ENCODE measurements at places on chromosomes 12 and 14.

DNA sequence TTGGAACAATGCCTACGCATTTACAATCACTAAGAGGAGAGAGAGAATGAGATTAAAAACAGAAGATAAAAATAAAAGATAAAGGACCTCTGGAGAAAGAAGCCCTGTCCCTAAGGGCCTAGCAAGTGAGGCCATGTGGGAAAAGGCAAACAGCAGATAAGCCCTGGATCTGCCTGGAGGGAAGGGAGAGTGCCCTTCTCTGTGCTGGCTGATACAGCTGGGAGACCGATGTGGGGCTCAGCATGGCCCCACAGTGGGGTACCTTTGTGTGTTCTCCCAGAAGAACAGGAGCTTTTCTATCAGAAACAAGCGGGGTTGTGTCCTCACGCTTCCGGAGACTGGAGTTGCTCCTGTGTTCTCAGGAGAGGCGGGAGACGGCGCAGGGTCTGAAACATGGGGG is 59.9 kb downstream of the TMCC3 start:
- DNase-seq, result no peak

DNA sequence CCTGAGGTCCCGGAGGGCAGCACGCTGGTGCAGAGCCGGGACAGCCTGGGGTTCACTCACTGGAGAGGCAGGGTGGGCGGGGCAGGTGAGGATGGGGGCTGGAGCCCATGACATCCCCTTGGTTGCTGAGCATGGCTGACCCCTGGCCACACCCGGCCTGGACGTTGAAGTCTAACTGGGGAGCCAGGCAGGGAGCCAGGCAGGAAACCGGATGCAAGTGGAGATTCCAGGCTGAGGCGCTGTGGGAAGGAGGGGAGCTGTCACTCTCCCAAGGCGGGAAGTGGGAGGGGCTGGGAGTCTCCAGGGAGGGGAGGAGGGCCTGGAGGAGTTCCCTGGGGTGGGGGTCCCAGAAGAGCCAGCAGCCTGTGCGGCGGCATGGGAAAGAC is 7.7 kb upstream of the INF2 start:
- DNase-seq, result no peak

DNA sequence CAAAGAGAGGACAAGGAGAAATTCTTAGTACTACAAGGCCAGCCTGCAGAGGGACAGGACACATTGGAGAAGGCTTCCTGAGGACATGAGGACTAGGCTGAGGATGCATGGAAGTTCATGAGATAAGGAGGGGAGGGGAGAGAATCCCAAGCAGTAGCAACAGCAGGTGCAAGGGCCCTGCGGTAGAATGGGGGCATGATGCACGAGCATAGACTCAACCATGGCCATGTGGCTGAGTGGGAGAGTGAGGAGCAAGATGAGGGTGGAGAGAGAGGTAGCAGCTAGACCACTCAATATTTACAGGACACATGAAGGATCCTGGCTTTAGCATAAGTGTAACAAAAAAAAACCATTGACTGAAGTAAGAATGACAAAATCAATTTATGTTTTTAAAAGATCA is 128.1 kb downstream of the PPM1H start:
- DNase-seq, result no peak

DNA sequence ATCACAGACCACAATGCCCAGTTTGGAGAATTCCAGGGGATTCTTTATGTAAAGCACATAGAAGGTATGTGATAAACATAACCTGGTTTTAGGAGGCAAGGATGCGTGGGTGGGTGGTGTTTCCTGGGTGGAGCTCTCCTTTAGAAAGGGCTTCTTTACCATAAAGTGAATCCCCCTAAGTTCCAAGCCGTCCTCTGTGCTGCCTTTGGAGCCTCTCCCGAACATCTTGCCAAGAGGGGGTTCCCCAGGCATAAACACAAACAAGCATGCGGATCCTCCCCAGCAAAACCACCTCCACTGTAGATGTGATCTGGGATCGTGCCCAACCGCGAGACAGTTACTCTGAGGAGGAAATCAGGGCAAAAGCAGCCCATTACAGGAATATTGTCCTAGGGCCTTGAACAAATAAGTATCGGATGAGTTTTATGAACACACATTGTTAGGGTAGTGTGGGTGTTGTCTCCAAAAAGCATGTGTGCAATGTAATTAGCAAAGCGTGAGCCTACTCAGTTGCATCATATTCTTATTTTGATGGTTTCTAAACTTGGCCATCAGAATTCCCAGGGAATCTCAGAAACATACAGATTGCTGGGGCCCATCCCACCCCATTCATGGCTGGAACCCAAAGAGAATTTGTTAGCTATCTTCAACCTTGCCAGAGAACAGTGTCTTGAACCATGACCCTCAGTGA is 48.8 kb upstream of the CORO1C start:
- DNase-seq, result no peak

GRCh38 chr14:43360239-43360638 is 1146.8 kb downstream of the FSCB start:
- DNase-seq, result no peak

DNA sequence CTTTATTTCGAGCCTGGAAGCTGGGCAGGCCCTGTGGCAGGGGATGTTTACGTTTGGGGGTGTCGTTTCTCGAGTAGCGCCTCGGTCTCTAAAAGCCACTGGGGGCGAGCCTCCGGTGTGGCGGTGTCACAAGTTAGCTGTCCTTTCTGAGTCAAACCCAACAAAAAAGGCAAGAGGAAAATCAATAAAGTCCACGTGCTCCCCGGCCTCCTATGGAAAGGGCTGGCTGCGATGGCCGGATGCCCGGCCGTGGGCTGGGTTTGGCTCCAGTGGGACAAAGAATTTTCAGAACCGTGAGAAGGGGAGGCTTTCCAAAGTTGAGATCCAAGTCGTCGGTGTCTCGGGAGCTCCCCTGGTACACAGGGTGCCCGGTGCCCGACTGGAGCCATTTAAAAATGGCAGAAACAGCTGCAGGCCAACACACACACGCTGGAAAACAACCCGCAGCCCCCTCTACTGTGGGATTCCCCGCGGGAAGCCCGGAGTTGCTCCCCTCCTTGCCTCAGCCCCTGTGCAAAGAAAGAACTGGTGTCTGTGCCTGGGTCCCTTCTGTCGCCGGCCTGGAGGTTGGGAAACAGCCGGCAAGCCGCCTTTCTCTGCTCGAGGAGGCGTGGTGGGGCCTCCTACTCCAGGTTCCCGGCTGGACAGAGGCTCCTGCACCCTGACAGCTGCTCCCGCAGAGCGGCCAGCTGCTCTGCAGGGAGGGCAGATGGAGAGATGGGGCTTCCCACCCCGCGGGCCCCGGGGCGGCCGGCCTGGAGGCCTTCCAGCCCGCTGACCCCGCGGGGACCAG is 1.9 kb downstream of the BCL7A start:
- DNase-seq, result no peak

DNA sequence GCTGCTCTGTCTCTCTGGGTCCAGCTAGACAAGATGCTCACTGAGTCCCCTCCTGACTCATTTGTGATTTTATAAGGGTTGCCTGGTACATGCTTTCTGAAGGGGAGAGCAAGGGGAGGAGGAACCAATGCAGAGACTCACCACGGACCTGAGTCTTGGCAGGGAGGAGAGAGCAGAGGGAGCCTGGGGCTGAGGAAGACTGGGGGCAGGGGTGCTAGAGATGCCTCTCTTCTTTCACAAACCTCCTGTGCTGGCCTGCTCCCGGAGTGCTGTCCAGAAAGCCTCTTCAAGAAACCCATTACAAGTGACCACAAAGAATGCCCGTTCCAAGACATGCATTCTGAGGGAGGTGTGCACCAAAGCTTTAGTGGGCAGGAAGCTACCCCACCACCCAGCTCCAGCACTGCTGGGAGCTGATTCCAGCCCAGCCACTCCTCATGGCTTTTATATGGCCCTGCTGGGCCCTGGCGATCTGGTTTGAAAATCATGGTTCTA is 33.1 kb upstream of the DICER1 start:
- no peak for DNase-seq

GRCh38 chr12:95774311-95775045 is 16.1 kb downstream of the NTN4 start:
- no peak for DNase-seq

GRCh38 chr12:127785986-127786590 is 480.9 kb upstream of the TMEM132C start:
- no peak for DNase-seq

- DNase-seq, result no peak
Observed at GRCh38 chr14:21352587-21352986, 31.2 kb downstream of the SUPT16H start.

DNA sequence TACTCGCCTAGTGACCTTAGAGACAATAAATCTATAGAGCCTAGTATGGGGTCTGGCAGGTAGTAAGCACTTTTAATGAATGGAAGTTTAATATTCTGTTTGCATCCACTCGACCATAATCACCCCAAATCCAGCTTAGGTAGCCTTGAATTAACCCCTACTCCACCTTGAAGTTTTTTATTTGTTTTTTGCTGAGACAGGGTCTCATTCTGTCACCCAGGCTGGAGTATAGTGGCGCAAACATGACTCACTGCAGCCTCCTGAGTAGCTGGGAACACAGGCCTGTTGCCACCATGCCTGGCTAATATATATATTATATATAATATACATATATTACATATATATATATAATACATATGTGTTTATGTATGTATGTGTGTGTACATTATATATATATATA is 38.8 kb downstream of the MDM2 start:
- DNase-seq, result no peak

DNA sequence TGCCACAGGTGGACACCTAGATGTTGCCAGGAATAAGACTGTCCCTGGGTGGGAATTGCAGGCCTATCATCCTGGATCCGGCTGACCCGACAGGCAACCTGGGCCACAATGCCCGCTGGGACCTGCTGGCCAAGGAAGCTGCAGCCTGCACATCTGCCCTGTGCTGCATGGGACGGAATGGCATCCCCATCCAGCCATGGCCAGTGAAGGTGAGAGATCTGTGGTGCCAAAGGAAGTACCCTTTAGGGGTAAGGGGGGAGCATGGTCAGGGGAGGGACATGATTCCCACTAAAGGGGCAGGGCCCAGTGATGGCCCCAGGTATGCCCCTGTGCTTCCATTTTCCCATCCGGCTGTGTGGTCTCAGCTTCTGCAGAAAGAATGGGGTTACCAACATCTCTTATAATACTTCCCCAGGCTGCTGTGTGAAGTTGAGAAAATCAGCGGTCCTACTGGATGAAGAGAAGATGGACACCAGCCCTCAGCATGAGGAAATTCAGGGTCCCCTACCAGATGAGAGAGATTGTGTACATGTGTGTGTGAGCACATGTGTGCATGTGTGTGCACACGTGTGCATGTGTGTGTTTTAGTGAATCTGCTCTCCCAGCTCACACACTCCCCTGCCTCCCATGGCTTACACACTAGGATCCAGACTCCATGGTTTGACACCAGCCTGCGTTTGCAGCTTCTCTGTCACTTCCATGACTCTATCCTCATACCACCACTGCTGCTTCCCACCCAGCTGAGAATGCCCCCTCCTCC is 8.6 kb upstream of the OAS2 start:
- DNase-seq, result no peak

DNA sequence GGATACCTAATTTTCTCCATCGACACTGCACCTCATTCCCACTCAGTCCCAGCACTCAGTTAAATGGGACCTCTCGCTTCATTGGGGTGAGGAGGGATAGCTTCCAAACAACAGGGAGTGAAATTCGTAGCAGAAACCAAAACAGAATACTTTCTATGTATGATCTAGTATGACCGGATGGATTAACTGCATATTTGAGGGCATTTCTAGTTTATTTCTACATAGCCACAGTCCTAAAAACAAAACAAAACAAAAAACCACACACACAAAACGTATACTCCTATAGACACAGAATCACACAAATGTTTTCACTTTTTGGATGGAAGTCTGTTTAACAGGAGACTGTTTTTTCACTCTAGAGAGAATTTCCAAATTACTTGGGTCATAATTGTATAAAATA is 307.5 kb upstream of the FKBP4 start:
- DNase-seq, result no peak

DNA sequence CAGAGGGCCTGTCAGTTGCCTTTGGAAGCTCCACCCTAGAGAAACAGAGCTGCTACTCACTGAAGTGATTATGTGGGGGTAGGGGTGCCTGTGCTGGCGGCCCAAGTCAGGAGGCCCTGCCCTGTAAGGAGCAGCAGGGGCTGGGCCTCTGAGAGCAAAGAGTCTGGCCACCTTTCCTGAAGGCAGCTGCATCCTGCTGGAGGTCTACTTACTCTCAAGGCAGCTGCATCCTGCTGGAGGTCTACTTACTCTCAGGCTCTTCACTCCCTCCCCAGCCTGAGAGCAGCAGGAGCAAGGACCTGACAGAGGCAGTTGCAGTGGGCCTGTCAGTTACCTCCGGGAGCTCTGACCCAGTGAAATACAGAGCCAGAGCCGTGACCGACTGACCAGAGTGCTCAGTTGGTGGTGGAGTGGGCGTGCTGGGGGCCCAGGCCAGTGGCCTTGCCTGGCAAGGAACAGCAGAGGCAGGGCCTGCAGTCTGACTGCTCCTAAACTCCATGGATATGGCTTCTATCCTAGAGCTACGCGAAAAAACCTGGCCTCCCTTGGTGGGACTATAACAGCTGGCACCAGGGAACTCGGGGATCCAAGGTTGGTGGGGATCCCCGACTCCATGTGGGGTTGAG is 32.3 kb downstream of the RAD51B start:
- no peak for DNase-seq

- no peak for DNase-seq
Observed at GRCh38 chr14:104130974-104131651, 7.3 kb upstream of the KIF26A start.

GRCh38 chr12:110111476-110112334 is 12.5 kb upstream of the IFT81 start:
- DNase-seq, result no peak

DNA sequence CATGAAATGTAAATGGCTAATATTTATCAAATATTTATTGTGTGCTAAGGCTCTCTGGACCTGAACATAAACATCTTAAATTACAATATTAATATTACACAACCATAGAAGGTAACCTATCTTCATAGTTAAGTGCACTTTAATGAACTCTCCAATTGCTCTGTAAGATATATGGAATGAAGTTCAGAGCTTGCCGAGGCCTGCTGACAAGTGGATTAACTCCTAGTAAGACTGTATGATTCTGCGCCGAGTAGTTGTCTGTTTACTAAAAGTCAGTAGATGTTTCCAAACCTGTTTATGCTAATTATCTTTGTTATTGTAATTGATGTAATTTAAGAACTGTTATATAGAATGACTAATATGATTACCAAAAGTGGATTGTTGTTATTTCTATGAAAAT is 77.2 kb downstream of the PTPRR start:
- DNase-seq, result no peak

GRCh38 chr12:83065562-83065961 is 378.9 kb downstream of the TMTC2 start:
- no peak for DNase-seq

DNA sequence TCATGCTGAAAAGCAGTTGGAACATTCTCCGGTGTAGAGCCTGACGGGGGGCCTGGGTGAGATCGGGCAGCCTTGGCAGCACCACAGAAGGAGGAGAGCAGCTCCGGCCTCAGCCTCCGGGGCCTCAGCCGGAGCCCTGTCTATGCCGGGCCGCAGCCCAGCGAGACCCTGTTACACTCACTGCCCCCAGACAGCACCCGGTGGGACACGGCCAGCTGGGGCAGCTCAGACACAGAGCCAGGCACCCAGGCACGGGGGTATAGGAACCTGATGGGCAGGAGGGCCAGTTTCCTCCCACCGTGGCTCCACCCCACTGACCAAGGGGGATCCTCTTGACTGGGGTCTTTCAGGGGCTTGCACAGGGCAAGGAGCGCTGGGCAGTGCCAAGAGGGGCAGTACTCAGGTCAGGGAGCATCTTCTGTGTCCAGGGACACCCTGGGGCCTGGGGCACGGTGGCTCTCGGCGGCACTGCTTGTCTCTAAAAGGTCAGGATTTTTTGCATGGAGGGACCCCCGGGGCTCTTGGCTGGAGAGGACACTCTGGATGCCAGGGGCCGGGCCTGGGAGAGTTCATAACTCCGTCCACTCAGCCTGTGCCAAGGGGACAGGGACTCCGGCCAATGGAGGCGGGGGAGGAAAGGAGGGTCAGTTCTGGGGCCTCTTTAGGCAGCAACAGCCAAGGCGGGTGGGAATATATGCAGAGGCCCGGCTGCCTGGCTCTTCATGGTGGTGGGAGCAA is 9.4 kb downstream of the INF2 start:
- DNase-seq, result no peak
